ENCODE measurements at places on chromosomes 12 and 14.

GRCh38 chr14:92601757-92602417, 88.3 kb downstream of the RIN3 start:
- DNase-seq: no peak

GRCh38 chr12:124698211-124698997, 131.0 kb upstream of the NCOR2 start:
- DNase-seq: no peak

DNA sequence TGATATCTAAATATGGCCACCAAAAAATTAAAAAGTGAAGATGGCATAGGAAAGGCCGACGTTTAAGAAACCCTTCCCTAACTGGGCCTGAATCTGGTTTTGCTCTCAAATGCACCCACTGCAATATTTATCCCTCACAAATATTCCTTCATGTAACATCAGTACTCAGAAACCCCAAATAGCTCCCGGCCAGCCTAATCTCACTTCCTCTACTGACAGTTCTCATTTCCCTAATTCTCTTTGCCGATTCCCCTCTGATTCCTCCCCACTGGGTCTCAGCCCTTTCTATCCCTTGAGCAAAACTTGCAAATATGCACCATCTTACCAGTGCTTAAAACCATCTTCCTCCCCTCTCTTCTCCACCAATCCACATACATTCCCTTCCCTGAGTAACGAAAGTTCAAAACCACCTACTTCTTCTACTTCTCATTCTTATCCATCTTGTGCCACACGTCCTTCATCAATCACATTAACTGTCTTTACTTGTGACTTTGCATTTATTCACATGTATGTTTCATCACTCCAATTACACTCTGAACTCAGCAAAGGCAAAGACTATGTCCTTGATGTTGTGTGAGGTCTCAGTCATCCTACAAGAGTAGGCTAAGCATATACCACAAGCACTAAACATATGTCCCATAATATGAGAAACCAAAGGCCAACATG, 23.1 kb downstream of the KCNK10 start:
- no peak for DNase-seq

- no peak for DNase-seq
Observed at GRCh38 chr12:57148469-57149244, 1.2 kb upstream of the LRP1-AS start.

- DNase-seq: no peak
Observed at GRCh38 chr12:120101182-120101581, 15.4 kb downstream of the RAB35 start.

DNA sequence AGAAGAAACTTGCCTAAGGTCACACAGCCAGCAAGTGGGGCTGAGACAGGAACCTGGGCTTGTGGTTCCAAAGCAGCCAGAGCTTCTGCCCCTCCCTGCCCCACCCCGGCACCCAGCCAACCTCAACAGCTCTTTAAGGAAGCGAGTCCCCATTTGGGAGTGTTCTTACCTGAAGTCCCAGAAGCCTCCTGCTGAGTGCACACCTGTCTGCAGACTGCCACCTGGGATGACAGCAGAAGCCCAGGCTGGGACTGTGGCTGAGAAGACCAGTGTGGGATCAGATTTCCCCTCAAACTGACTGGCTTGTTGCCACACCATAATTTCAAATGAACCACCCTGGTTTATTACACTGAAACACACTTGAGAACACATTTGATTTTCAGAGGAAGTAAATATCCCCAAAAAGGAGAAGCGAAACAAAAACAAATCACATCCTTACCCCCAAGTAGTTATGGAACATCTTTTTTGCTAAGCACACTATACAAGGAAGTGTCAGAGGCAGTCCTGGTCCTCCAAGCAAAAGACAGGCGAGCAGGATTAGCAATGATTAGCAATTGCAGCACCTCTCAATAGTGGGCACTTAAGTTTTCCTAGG, 6.3 kb upstream of the RIN3 start:
- no peak for DNase-seq

GRCh38 chr14:89171168-89171567, 245.9 kb downstream of the FOXN3 start:
- no peak for DNase-seq

- no peak for DNase-seq
Observed at GRCh38 chr12:106369624-106370346, 12.2 kb downstream of the POLR3B start.

DNA sequence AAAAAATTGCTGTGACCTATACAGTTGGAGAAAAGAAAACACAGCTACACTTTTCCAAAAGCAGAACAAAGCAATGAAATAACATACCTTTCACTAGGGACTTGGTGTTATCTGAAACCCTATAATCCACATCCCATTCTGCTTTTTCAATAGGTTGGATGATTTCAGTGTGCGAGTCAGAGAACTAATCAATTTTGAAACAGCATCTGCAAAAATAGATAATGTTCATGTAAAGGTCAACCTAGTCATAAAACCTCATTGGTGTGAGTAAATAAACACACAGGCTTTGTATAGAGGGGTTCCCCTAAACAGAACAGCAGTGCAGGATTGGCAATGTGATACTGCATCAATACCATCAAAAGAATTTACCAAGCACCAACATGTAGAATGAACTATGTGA, 173.0 kb upstream of the G2E3 start:
- DNase-seq: no peak

DNA sequence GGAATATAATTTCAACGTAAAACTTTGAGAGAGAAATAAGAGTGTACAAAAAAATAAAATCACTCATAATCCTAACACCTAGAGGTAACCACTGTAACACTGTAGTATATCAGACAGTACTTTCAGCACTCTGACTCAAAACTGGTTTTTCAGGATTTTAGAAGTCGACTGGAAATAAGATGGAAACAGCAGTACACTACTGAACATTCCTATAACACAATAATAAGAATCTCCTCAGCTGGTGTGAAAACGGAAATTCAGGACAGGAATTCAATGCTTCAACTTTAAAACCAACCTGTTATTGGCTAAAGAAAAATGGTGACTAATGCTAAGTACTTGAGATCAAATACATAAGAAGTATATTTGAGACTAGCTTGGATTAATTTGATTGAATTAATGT, 12.3 kb upstream of the PITPNM2 start:
- DNase-seq: no peak

- DNase-seq: no peak
Observed at GRCh38 chr14:21264025-21264801, 5.0 kb downstream of the HNRNPC start.

- DNase-seq: no peak
Observed at GRCh38 chr12:7264538-7264937, 39.3 kb upstream of the ACSM4 start.

GRCh38 chr14:65228436-65228835, 126.1 kb upstream of the MAX start:
- no peak for DNase-seq

DNA sequence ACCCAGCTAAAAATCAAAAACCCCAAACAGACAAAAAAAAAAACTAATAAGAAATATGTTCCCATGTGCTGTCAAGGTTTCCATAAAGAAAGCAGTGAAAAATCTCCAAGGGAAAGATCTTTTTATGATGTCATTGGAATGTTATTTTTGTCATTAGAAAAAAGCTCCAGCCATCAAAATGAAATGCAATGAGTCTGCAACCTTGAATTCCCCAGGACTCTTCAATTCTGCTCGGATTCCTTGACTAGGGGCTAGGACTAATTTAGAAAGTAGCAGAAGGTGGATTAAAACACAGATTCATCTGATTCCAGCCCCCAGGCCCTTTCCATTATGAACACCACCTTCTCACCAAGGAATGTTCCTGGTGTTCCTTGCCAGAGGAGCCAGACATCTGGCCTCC, 6.0 kb upstream of the PCNX1 start:
- DNase-seq: no peak

DNA sequence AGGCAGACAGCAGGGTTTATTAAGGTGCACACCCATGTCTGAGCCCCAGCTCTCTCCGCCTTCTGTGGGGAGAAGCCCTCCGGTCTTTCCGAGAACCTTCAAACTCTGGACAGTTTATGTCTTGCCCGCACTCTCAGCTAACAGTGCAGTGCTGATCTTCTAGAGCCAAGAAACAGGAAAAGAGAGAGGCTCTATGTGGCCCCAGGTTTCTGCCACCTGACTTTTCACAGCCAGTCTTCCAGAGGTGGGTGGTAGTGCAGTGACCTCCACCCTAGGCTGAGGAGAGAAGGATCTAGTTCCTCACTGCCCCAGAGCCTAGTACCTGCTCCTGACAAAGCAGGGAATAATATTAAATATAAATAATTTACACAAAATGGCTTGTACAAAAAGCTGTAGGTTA, 4.0 kb upstream of the SLC22A17 start:
- DNase-seq: no peak

DNA sequence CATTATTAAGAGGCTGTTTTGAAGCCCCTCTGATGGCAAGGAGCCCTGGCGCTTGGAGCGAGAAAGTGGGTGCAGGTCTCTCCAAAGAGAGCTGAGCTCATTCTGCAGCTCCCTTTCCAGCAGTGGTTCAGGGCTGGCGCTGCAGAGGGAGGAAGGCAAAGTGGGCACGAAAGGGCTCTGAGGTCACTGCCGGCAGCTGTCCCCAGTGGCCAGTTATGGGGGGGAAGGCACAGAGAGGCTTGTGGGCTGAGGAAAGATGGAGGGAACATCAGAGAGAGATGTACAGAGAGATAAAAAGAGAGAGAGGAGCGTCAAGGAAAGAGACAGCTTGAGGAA, 75.2 kb upstream of the TBX5 start:
- DNase-seq: no peak

DNA sequence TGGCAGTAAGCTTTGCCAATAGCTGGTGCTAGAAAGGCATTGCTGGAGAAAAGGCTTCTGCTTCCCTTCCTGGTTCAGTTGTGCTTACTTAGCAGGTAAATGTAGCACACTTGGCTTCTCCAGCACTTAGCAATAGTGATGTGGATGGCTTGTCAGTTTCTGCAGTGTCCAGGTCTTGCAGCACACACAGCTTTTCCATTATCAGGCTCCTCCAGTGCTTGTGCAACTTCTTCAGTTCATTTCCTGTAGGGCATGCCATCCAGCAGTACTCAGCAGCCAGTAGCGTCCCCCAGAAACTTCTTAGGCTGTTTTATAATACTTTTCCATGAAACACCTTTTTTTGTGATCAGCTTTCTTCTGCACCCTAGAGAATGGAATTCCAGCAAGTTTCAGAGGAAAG, 154.6 kb downstream of the SLC6A15 start:
- DNase-seq: no peak

DNA sequence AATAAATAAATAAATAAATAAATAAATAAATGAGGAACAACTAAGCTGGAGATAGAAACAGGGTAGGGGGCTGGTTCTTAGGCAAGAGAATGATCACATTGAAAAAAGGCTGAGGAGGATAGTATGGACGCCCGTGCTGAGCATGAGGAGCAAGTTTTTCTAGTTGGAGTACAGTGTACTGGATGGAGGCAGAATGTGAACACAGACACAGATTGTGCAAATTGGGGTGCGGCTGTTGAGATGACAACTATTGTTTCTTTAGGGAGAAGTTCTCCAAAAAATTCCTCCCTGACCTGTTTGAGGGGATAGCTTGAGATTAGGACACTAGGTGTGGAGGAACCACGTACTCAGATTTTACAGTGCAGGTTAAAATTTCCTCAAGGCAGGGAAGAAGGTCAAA, 979 bp upstream of the BIN2 start:
- DNase-seq: no peak

GRCh38 chr12:45388545-45388944, 172.7 kb downstream of the ANO6 start:
- no peak for DNase-seq

- DNase-seq: no peak
Observed at GRCh38 chr12:52308806-52309425, 12.3 kb downstream of the KRT83 start.

- no peak for DNase-seq
Observed at GRCh38 chr12:124651516-124652273, 84.3 kb upstream of the NCOR2 start.

DNA sequence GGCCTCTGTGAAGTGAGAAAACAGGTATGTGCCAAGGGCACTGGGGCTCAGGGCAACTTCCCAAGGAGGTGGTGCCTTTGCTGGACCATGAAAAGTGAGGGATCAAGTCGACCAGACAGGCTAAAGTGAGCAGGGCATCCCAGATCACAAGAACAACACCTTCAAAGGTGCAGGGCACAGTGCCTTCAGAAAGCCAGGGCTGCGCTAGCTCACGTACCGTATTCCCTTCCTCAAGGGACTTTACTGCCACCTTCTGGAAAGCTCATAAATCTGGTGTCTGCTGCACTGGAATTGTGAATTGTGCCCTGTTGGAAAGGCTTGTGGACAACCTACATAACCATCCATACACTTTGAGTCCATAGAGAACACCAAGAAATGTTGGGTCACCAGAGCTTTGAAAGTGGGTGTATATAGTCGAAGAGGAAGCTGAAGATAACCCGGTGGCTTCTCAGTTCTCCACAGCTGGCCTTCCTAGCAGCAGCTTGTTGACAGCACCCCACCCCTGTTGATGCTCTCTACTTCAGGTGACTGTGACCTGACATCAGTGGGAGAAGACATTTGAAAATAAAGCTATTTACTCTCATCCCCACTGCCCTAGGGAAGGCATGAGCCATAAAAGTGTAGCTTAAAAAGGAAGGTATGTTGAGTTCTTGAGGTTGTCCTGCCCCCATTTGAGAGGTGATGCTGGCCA, 24.5 kb downstream of the FIGNL2 start:
- peak; percentile 14 for DNase-seq

- no peak for DNase-seq
Observed at GRCh38 chr12:66537876-66538275, 141.0 kb downstream of the GRIP1 start.

GRCh38 chr14:69086537-69086936, 66.4 kb downstream of the DCAF5 start:
- no peak for DNase-seq

DNA sequence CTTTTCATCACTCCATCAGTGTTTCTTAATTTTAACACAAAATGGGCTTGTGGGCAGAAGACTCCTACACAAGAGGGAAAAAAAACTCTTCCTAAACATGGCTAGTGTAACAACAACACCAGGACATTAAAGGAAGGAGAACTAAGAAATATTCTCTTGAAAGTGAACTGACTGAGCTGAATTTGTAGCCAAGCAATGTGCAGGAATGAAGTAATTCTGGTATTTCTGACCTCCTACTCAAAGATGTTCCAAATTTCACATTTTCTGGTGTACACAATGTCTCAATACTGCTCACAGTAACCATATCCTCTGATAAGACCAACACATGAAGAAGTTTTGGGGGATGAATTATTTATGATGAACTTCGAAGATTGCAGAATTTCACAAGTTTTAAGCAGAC, 357.3 kb downstream of the DUSP6 start:
- DNase-seq: no peak

GRCh38 chr12:39272871-39273655, 169.9 kb downstream of the KIF21A start:
- DNase-seq: no peak
